ENCODE measurements at places on chromosomes 12 and 14.

DNA sequence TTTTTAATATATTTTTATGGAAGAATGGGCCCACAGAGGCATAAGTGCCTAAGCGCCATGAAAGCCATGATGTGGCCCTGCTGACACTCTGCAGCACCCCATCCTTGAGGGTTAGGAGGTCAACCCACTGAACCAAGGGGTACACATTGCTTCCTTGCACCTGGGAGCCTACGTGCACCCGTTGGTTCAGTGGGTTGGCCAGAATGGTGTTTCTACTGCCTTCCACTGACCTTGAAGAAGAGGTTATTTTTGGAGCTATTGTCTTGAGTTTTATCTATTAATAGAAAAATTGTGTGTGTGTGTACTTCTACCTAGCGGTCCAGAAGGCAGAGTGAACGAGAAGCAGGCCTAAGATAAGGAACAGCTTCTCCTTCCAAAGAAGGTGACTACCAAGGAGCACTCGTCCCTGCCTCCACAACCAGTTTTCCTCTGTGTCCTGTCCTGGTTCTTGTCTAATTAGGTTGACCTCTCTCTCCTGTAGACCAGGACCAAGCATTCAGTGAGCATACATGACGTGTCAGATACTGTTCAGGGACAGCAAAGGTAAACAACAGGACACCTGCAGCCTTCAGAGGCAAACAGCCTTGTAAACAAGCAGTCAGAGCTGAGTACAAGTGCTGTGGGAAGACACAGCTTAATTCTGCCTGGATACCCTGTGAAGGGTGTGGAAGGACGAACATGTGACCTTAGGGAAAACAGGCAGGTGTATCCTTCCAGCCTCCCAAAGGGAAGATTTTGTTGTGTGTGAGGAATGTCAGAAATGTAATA lies 30.4 kb upstream of the PLEK2 start:
- no peak for DNase-seq

- no peak for DNase-seq
These were observed 473.1 kb downstream of the ETNK1 start for GRCh38 chr12:23098110-23098509.

GRCh38 chr12:87756721-87757120 lies 272.5 kb downstream of the C12orf50 start:
- DNase-seq: peak; percentile 11

DNA sequence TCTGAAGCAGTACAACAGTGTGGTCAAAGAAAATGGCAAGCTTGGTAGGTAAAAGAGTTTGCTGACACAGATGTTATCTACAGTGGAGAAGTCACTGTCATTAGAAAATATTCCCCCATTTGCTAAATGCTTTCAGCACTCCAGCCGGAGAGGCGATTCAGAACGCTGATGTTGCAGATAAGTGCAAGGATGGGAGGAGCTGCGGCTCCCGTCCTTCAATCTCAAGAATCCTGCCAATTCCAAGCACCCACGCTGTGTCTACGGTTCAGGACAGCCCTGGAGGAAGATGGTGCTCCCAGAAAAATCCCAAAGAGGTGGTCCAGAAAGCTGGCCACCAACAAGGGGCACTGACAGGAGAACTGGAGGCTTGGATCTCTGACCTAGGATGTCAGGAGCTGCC lies 79.1 kb downstream of the ZFP36L1 start:
- no peak for DNase-seq

GRCh38 chr12:50533971-50534370 lies 29.2 kb downstream of the DIP2B start:
- peak; percentile 28 for DNase-seq

GRCh38 chr14:51131516-51131915 lies 36.6 kb upstream of the TRIM9 start:
- no peak for DNase-seq

DNA sequence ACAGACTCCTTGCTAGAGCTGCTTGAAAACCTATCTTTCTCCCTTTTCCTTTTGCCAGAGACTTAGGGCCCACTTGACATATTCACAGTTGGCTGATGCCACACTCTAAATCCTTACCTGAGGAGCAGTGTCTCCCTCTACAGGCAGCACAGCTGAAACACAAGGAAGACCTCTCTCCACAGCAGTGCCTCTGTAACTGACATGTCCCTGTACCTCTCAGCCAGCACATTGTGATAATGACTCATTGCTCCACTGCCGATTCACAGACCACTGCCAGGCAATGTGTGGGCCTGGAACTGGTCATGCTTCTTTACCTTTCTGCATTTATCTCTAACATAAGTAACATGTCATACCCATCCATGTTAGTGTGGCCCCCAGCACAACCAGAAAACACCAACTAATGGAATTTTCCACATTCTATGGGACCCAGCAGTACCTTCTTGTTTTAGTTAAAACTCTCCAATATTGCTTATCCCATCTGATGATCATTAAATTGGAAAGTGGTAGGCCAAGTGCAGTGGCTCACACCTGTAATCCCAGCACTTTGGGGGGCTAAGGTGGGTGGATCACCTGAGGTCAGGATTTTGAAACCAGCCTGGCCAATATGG lies 56.5 kb downstream of the GTF2A1 start:
- DNase-seq: peak; percentile 88

GRCh38 chr14:34582117-34582680 lies 42.7 kb upstream of the EAPP start:
- DNase-seq: no peak

DNA sequence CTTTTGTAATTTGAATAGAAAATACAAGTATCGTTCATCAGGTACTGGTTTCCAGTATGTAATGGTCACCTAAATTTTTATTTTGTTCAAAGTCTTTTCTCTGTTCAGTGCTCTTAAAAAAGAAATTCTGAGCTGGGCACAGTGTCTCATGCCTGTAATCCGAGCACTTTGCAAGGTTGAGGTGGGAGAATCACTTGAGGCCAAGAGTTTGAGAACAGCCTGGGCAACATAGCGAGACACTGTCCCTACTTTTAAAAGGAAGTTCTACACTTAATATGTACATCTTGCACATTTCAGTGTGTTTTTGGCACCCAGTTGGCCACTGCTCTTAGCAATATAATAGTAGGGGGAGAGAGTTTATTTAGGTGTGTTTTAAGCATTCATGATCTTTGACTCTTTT lies 27.9 kb downstream of the PCNX1 start:
- DNase-seq: no peak

GRCh38 chr12:94700662-94701061 lies 50.3 kb upstream of the TMCC3 start:
- no peak for DNase-seq

GRCh38 chr12:104736307-104736706 lies 221.8 kb downstream of the SLC41A2 start:
- DNase-seq: no peak

GRCh38 chr12:15005064-15005463 lies 32.2 kb downstream of the PDE6H start:
- DNase-seq: no peak

GRCh38 chr12:25276199-25276937 lies 25.6 kb upstream of the KRAS start:
- DNase-seq: peak; percentile 91

DNA sequence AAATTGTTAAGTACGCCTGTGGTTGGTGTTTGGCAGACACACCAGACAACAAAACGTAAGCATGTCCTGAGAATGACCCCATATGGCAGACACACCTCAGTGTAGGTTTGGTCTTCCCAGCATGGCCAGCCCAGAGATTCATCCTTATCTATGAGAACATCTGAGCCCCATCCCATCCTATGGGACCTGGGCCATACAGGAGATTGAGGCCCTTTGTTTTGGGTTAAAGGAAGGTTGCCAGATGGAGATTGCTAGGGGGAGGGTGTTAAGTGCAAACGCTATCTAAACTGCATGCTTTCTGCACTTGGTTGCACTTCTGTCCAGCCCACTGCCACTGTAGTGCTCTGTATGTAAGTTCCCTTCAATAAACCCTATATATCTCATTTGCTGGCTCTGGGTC lies 4.1 kb upstream of the PCNX4 start:
- no peak for DNase-seq

DNA sequence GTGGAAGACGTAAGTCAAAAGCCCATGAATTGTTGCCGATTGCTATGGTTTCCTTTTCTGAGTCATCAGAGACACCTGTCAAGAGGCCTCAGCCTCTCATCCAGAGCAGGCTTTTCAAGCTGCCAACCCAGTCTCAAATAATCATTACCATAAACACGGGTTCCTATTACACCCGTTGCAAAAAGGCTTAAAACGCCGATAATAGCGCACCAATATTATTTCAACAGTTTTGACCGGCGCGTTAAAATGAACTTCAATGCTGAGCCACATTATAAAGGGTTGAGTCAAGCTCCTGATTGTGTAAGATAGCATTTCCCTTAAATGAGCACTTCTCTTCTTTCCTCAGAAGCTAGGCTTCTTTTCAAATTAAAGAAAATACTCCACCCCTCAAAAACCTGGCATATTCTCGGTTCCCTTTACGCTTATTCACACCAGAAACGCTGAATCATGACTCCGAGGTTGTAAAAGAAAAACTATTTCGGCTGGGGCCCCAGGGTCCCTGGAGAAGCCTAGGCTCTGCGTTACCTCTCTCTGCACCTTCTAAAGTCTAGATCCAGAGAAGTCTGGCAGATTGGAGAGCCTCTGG lies 1.4 kb downstream of the TMTC1 start:
- DNase-seq: peak; percentile 90

DNA sequence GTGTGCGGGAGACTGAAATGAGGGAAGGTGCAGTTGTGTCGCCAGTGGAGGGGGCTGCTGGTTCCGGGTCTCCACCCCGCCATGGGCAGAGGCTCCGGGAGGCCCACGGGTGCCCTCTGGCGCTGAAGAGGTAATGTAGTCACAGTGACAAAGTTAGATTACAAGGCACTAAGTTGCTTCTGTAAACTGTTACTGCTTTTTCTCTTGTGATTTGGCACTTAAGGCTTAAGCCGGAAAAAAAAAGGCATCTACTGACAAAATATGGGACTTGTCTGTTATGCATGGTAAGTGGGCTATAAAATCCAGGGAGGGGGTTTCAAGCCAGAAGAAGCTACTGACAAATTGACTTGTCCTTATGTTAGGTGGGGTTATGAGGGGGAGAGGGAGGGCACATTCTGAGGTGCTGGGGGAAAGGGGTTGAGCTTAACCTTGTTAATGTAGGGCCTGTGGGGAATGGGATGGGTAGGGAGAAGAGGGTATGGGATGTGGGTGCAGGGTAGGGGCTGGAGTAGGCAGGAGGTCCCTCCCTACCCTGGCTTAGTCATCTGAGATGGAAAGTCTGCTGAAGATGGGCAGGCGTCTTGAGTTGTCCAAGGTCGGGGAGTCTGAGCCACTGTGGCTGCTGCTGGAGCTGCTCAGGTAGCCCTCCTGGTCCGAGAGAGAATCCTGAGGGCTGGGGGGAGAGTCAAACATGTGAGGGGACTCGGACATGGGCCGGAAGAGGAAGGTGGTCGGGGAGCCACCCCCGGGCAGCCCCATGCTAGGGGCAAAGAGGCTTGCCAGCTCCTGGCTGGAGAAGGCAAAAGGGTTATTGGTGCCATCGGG lies 3.7 kb downstream of the ZFP36L1 start:
- peak; percentile 78 for DNase-seq

- no peak for DNase-seq
These were observed 51.8 kb downstream of the ISCA2 start for GRCh38 chr14:74545386-74545785.

DNA sequence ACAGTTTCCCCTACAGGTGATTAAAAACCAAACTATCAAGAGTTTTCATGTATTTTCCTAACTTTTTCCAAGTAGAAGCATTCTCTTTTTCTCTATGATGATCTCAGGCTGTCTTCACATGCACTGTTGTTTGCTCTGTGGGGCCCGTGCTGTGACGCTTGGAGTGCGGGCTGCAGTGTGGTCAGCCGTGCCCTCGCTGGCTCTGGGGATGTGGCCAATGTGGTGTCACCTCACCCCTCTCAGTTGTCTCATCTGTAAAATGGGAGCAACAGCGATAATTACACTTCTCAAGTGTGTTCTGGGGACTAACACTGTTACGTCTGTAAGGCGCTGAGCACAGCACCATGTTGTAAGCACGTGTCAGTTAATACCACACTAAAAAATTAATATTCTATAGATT lies 28.6 kb downstream of the DDX51 start:
- no peak for DNase-seq

DNA sequence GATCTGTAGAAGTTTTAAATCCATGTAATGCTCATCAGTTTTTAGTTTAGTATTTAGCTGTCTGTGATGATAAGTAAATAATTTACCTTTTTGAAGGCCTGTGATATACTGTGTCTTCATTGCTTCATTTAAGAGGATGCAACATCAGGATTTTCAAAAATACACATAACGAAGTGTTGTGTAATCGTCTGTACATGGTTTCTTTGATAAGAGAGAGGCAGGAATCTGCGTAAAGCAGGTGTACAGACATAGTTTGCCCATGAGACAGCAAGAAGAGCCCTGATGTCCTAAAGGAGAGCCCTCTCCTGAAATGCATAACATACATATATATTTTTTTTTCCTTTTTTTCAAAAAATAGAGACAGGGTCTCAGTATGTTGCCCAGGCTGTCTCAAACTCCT lies 44.8 kb downstream of the RASSF3 start:
- no peak for DNase-seq

DNA sequence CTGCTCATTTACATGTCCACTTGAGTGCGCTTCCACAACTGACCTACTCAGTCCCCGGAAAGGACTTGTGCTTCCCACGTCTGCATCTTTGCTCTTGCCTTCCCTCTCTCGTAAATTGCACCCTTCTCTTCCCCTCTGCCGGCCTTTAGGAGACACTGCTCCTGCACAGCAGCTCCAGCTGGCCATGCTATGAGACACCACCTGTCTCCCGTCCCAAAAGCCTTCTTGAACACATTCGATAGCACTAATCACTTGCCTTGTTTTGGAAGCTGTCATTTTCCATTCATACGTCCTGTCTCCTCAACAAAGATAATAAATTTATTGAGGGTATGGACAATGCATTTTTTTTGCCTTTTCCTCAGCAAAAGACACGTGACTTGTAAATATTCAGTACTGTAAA lies 15.7 kb upstream of the KCNA1 start:
- no peak for DNase-seq

GRCh38 chr12:59068436-59068835 lies 148.1 kb upstream of the LRIG3 start:
- no peak for DNase-seq

DNA sequence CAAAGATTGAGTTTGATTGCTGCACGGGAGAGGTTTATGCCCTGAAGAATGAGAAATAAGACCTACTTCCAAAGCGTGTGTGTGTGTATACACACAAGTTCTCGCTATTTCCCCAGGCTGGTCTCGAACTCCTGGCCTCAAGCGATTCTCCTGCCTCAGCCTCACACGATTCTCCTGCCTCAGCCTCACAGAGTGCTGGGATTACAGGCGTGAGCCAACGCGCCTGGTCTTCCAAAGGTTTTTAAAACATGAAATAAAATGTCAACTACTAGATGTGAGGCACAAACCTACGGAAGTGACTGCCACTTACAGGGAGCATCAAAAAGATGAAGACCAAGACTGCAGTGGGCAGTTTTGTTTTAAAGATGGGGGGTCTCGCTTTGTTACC lies 622 bp upstream of the WASHC3 start:
- no peak for DNase-seq

GRCh38 chr12:6076346-6076745 lies 48.1 kb downstream of the VWF start:
- no peak for DNase-seq
